ENCODE measurements at places on chromosomes 3 and 15.
A peak's percentile ranks its signal among the peaks of the same experiment; 100 is the strongest.

GRCh38 chr3:106533093-106533787, 664.4 kb upstream of the CBLB start:
- no peak for DNase-seq

GRCh38 chr3:72270072-72270681, 485.2 kb upstream of the PROK2 start:
- DNase-seq = peak; percentile 70

DNA sequence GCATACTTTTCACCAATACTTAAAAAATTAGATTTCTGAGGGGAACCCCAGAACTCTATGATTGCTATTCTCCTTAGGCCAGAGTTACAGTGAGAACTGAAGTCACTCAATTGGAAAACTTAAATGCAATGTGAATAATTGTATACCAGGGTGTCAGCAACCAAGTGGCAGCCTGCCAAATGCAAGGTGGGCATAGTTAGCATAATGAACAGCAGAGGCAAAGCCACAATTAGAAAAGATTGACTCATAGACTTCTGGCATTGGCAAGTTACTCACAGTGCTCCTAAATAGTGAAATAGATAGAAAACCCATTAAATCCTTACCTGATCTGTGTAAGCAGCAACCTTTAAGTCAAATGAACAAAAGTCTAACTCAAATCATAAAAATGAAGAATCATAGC, 94.9 kb downstream of the BCHE start:
- DNase-seq = no peak

- no peak for DNase-seq
These were observed 8.8 kb downstream of the STAB1 start for GRCh38 chr3:52503788-52504424.

- no peak for DNase-seq
These were observed 10.4 kb upstream of the AEN start for GRCh38 chr15:88610701-88611231.

GRCh38 chr3:126213379-126214028, 33.1 kb upstream of the ALDH1L1 start:
- DNase-seq = no peak

DNA sequence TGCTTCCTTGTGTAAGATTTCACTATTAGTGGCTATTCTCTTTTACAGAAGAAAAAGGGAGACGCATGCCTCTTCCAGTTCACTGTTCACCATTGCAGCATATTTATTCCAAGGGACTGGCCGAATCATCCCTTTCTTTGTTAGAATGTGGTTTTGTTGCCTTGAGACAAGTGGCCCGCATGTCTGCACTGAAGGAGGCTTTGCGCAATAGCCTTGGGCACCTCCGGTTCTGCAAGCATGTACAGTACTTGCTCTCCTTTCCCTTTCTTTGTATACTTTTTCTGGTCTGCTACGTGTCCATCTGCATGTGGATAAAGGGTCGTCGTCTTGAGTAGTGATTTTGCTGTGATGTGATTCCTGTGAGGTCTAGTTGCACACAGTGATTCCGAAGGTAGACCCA, 43.0 kb downstream of the FLNB start:
- DNase-seq = peak; percentile 91

DNA sequence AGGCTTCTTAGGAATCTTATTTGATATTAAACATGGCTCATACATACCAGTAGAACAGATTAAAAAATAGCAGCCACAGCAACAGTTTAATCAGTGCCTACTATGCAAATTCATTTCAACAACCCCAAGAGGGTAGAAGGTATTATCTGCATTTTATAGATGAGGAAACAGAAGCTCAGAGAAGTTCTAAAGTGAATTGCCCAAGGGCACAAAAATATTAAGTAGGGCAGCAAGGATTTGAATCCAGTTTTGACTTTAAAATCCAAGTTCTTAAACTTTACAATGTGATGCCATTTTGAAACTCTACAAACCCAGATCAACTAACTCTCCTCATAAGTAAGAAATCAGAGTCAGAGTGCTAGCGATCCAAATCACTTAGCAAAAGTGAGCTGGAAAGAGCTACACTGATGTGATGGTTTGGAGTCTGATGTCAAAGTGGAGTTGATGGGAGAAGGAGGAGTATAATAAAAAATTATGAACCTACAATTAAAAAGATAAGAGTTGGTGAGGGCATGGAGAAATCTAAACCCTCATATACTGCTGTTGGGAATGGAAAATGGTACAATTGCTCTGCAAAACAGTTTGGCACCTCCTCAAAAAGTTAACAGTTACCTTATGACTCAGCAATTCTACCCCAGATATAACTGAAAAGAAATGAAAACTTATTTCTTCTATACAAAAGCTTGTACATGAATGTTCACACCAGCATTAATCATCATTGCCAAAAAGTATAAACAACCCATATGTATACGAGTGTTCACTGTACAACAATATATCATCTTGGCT, 51.0 kb upstream of the PLXND1 start:
- DNase-seq = no peak

DNA sequence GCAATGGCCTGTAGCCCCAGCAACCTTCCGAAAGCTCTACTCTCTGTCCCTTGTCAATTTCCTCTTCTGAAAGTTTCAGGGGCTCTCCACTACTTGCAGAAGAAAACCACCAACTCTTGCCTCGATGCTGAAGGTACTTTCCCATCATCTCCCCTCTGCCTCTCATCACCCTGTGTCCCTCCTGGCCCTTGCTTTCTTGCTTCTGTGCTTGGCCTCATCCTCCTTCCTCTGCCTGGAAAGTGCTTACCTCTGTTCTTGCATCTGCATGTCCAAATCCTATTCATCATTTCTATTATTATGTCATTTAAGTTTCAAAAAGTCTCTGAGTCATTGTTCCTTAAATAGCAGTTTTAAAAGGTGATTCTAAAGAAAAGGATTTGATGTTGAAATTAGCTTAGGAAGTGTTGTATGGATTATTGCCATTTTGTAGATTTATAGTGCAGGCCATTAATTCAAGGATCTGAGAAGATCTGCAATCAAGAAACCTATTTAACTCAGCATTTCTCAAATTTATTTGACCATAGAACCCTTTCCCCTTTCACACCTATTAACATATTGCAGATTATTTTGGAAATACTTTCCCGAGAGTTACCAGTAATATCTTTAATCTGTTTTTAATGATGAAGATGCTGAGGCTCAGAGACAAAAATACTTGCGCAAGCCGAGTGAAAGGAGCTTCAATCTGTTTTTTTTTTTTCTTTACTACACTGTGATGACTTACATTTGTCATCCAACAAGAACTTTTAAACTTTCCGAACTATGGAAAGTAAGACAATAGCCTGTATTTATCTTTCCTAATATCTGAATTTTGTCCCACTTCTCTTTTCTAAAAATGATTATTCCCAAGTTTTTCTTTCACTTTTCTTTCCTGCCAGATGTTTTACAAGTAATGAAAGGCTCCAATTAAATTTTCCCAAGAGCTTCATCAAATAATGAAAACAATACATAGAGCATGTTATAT, 22.3 kb upstream of the CFAP161 start:
- no peak for DNase-seq

DNA sequence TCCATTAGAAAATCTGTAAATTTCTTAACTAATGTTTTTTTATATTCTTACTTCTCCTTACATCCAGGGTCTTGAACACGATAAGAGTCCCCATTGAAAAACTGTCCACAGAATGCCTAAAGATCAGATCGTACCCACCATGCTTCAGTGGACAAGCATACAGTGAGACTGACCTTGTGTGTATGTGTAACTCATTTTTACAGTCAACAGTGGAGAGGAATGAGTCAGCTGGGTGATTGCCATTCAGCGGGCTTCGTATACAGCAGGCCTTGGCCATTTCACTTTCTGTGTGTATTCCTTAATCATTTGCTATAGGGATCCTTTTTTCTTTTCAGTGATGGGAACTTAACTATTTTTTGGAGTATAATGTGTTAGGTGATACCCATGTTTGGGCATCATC, 10.6 kb downstream of the PARP14 start:
- no peak for DNase-seq

DNA sequence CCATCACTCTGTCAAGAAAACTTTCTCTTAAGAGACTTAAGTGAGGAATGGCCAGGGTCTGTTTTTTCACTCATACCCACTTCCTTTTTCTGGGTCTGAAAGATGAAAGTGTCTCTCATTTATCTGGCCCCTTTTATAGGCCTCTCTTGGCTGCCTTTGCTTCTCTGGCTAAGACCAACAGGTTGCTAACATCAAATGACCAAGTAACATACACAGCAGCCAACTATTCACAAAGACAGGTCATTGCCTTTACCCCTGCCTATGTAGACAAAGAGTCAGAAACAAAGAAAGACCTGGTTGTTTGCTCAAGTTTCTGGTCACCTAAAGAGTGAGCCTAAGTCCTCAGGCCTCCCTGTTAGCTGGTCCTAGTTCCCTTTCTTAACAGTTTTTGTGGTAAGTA, 24.0 kb upstream of the CSTA start:
- DNase-seq = no peak

- no peak for DNase-seq
These were observed 742.0 kb upstream of the CCDC54 start for GRCh38 chr3:106635271-106635670.

GRCh38 chr3:153130312-153130977, 31.6 kb upstream of the RAP2B start:
- DNase-seq = peak; percentile 44

- DNase-seq = no peak
These were observed 7.6 kb upstream of the ACOX2 start for GRCh38 chr3:58544541-58544940.

- no peak for DNase-seq
These were observed 250.7 kb upstream of the TBL1XR1 start for GRCh38 chr3:177447938-177448337.

DNA sequence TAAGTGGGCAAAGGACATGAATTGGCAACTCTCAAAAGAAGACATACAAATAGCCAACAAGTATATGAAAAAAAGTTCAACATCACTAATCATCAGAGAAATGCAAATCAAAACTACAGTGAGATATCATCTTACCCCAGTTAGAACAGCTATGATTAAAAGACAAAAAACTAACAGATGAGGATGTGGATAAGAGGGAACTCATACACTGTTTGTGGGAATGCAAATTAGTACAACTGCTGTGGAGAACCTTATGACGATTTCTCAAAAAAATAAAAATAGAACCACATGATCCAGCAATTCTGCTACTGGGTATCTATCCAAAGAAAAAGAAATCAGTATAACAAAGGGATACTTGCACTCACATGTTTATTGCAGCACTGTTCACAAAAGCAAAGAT, 28.6 kb downstream of the NEK10 start:
- DNase-seq = no peak

DNA sequence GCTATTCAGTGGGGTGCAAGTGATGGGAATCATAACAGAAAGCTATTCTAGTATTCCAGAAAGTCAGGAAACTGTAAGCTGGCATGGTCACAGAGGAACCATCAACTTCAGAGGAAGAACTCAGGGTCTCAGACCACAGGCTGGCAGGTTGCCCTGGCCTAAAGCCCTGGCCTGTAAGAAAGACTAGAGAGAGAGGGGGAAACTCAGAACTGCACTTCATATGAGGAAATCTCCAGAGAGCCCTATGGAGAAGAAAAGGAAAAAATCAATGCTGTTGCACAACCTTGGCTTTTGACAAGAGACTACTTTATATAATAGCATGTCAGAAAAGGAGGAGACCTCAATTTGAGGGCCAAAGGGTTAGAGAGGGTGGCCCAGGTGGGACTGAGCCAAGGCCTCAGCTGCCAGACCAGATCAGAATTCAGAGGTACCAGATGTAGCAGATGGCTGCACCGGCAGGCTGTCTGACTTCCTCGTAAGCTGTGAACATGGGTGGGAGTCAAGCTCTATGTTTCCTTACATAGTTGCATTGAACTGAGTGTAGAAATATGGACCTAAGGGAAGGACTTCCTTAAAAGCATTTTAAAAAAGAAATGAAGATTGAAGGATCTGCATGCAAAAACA, 333.8 kb downstream of the PDCD6IP start:
- DNase-seq = no peak

DNA sequence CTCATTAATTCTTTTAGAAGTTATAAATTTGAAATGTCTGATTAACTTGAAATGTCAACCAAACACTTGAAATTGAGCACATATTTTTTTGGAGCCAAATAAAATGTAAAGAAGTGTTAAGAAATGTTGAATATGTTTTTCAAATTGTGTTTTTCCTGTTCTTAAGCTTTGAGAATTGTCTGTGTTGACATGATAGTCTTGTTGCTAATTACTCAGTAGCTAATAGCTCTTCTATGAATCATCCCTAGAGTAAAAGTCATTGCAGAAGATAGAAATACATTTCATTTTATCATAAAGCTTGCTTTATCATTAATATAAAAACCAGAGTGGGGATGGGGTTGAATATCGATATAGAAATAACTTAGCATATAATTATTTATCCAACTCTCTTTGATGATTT, 41.9 kb upstream of the ABHD10 start:
- peak; percentile 34 for DNase-seq

- no peak for DNase-seq
These were observed 38.5 kb downstream of the KLF13 start for GRCh38 chr15:31365032-31365654.

DNA sequence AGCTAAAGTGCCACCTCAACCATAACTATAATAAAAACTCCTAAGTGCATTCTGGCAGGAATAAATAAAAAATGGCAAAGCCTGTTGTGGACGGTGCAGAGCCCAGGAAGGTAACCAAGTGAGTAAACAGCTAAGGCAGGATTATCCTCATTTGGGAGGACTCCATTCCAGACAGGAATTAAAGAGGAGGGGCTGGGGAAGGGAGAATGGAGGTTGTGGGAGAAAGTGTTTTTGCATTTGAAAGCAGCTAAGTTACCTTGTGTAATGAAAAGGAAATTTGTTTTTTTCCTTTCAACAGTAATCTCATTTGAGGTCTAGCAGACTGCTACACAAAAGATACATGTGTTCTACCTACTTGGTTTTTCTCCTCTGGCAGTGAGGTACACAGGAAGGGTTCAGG, 248.5 kb downstream of the TIGIT start:
- DNase-seq = no peak

- no peak for DNase-seq
These were observed 392.6 kb upstream of the TPM1 start for GRCh38 chr15:62649793-62650420.

GRCh38 chr15:69610277-69610676, 157.7 kb downstream of the RPLP1 start:
- DNase-seq = no peak

- DNase-seq = peak; percentile 52
These were observed 78.1 kb upstream of the RNF7 start for GRCh38 chr3:141659821-141660613.

GRCh38 chr3:114365909-114366308, 72.1 kb downstream of the TIGIT start:
- no peak for DNase-seq

DNA sequence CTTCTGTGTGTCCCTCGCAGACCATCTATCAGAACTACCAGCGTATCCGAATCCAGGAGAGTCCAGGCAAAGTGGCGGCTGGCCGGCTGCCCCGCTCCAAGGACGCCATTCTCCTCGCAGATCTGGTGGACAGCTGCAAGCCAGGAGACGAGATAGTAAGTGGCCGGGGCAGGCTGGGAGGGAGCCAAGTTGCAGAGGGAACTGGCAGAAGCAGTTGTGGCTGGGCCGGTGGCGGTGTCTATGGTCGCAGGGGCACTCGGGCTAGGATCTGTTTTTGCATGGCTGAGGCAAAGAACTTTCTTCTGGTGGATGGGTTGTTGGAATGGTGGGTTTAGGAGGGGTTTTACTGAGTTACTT, 10.1 kb downstream of the MCM2 start:
- DNase-seq = no peak

- DNase-seq = no peak
These were observed 334.7 kb upstream of the MDFIC2 start for GRCh38 chr3:70647094-70647493.

- no peak for DNase-seq
These were observed 3.0 kb downstream of the NAALADL2 start for GRCh38 chr3:174862101-174862500.
